ENCODE measurements at places on chromosomes 16 and 17.

- DNase-seq, result no peak
Observed at GRCh38 chr16:1308036-1308976, 1.1 kb upstream of the UBE2I start.

DNA sequence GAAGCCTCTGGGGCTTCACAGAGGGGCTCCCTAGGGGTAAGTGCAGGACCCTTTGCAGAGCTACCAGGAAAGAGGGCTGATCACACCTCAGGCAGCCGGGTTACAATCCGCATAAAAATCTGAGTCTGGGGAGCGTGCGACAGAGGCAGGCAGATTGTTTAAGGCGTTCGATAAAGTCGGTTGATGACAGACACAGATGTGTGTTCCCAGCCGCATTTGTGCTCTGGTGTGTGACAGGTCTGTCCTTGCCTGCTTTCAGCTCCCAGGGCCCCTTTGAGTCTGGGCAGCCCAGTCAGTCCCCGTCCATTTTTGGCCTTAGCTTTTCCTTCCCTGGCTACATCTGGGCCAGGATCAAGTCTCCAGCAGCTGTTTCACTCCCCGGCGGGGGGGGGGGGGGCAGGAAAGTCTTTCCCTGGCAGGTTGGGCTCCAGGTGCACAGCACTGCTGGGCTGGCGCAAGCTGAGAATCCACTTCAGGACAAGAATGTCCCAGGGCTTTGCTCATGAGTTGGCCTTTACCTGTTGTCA lies 1.3 kb upstream of the ZACN start:
- DNase-seq, result no peak

- DNase-seq, result no peak
Observed at GRCh38 chr17:46876353-46876887, 25.0 kb downstream of the WNT9B start.

- no peak for DNase-seq
Observed at GRCh38 chr17:66416207-66416940, 114.0 kb downstream of the PRKCA start.

- DNase-seq, result no peak
Observed at GRCh38 chr16:12474806-12475410, 328.8 kb downstream of the CPPED1 start.

- no peak for DNase-seq
Observed at GRCh38 chr17:57338257-57338914, 82.1 kb downstream of the MSI2 start.

DNA sequence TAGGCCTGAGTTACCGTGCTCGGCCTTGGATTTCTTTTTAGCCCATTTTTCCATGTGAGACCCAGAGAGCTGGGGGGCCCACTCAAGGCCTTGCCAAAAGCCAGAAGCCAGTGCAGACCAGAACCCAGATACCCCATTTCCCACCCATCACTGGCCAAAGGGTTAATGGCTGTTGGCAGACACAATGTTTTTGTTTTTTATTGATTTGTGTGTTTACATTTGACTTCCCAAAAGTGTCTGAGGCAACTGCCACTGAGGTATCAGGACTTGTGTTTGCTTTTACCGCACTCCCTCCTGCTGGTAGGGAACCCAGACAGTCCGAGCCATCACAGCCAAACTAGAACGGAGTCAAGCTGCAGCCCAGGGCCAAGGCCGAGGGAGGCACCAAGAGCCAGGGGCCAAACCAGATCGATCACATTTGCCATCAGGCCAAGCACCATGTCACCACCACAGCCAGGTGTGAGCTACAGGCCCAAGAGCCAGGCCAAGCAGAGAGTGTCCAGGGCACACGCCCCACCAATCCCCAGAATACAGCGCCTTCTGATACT lies 7.7 kb upstream of the TNFSF12 start:
- no peak for DNase-seq

DNA sequence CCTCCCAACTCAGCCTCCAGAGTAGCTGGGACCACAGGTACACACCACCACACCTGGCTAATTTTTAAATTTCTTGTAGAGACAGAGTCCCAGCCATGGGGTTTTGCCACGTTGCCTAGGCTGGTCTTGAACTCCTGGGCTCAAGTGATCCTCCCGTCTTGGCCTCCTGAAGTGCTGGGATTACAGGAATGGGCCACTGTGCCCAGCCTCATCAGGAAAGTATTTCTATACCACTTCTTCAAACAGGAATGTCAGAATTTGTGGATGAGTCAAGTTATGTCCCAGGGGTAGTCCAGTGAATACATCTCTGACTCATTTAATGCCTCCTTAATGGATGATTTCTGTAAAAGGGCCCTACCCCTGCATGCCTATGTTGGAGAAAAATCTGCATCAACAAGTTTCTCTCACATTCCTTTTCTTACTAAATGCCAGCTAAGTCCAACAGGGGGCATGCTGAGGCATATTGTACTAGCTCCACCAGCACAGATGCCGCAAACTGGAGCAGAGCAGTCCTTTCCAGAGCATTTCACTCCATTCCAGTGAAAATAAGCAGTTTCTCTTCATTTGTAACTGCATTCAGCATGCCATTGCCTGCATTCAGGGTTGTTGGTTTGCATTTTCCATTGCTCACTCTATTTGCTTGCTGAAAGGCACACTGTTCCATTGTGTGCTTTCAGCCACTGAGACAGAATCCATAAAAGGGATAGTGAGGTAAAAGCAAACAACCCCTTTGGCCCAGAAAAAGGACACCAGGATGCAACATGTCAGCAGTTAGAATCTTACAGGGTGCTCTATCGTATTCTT lies 5.3 kb upstream of the CAVIN1 start:
- DNase-seq, result peak; percentile 50

- no peak for DNase-seq
Observed at GRCh38 chr17:48981927-48982539, 13.6 kb upstream of the GIP start.

DNA sequence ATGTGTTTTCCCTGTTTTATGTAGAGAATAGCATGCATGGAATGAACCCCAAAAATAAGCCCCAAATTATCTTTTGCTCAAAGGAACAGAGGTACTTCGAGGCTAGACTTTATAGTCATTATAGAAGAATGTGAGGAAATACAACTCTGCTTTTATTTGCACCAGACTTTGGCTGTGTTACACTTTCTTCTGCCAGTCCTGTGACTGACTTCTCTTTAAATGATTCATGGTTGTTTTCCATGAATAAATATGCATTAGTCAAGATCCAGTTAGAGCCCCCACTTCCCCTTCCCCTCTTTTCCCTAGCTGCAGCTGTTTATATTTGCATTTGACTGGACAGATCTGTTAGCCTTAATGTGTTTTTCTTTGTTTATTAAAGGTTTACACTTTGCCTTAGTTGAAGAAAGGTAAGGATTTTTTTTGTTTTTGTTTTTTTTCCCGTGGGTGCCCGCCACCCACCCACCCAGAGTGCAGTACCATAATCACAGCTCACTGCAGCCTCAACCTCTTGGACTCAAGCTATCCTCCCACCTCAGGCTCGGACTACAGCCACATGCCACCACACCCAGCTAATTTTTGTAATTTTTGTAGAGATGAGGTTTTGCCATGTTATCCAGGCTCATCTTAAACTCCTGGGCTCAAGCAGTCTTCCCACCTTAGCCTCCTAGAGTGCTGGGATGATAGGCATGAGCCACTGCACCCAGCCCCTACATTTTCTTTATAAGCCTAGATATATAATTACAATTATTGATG lies 152.6 kb downstream of the CYB561 start:
- DNase-seq, result no peak

GRCh38 chr17:57132663-57133062 lies 47.6 kb downstream of the AKAP1 start:
- DNase-seq, result no peak

DNA sequence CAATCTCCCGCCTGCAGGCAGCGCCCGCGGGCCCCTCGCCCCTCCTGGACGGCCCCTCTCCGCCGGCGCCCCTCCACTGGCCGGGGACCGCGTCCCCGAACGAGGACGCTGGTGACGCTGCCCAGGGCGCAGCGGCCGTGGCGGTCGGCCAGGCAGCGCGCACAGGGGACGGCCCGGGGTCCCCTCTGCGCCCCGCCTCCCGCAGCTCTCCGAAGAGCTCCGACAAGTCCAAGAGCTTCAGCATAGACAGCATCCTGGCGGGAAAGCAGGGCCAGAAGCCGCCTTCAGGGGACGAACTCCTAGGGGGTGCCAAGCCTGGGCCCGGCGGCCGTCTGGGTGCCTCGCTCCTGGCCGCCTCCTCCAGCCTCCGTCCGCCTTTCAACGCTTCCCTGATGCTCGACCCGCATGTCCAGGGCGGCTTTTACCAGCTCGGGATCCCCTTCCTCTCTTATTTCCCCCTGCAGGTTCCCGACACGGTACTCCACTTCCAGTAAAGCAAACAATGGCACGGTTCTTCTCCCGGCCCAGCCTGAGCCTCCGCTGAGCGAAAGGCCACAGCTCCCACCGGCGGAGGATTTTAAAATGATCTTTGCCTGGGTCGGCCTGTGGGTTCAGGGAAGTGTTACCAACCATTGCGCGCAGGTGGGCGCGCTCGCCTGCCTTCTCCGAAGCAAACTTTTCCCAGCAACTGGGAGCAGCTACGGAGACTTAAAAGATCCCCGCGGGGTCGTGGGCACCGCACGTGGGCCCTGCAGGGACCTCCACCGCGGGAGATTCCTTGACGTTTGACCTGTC lies 1.1 kb downstream of the FOXL1 start:
- no peak for DNase-seq

GRCh38 chr16:71297341-71297634 lies 8.1 kb upstream of the CMTR2 start:
- no peak for DNase-seq

GRCh38 chr16:47612711-47613110 lies 151.6 kb downstream of the PHKB start:
- no peak for DNase-seq

- peak; percentile 89 for DNase-seq
Observed at GRCh38 chr16:17470908-17471718, at the start of gene XYLT1. TSS of gene XYLT1 (minus strand) at chr16:17470960. CDS start at chr16:17470796, 164 bp downstream.

DNA sequence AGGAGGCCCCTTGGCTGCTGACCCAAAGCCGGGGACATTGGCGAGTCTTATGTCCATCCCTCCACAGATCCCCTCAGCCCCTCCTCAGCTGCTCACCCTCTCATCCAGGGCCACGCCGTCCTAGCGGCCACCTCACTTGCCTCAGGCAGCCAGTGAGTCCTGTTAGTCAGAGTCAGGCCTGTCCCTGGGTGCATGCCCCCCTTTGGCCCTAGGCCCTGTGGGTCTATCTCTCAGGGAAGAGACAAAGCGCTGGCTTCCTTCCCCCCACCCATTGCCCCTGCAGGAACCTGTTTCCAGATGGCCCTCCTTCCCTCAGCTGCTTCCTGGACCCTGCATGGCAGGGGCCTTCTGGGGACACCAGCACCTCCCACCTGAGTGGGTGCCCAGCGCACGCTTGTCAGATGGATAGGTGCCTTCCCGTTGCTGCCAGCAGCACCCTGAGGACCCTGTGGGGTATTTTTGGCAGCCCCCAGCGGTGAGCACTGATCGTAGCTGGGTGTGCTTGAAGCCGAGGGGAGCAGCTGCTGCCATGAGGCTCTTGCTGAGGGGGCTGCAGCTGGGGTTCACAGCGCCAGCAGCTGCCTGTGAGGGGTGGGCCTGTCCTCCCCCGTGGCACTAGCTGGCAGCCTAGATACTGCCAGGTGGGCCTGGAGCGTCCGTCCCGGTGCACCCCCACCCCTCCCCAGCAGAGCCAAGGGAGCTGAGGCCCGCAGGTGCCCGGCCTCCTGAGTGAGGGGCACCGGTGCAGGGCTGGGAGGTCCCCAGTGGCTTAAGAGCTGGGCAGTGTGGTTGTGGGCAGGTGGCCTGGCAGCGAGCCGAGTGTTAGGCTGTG lies 8.4 kb downstream of the DBNDD1 start:
- no peak for DNase-seq

DNA sequence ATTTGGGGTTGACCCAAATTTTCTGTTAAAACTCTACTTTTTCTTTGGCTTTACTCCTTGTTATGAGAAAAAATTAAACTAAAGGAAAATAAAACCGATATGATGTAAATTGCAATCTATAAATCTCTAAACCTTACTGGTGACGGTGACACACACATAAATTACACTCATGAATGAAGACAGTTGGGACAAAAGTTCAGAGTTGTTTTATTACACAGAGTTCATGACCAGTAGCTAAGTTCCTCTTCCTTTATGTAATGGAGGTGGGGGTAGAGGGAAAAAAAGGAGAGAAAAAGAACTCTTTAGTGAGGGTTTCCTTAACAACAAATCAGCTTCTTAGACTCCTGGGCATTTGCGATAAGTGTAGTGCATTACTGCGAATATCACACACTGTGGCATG lies 220.7 kb downstream of the KCNJ2 start:
- no peak for DNase-seq

DNA sequence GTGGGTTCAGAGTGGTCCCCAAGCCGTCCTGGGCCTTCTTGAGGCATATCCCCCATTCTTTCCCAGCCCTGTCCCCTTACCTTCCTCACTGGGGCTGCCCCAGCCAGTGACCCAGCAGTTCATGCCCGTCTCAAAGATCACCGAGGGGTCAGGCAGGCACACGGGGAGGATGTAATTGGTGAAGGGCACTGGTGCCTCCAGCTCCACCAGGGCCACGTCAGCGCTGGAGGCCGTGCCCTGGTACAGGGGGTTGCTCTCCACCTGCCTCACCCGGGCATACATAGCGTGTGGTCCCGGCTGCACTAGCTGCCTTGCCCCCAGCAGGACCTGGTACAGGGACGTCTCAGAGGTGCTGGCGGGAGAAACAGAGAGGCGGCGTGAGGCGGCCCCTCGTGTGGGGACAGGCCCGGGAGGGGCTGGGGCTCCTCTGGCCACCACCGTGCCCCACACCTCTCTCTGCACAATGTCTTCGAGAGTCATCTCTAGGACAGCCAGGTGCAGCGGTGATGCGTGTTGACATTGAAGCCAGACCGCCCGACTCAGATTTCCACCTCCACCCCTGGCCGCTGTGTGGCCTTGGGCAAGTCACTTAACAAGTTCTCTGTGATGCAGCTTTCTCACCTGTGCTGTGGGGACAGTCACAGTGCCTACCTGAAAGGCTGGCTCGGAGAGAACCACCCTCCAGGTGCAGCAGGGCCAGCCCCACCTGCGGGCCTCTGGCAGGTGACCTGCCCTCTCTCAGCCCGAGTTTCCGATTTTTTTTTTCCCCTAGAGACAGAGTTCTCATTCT lies 5.8 kb downstream of the PRSS27 start:
- DNase-seq, result no peak

DNA sequence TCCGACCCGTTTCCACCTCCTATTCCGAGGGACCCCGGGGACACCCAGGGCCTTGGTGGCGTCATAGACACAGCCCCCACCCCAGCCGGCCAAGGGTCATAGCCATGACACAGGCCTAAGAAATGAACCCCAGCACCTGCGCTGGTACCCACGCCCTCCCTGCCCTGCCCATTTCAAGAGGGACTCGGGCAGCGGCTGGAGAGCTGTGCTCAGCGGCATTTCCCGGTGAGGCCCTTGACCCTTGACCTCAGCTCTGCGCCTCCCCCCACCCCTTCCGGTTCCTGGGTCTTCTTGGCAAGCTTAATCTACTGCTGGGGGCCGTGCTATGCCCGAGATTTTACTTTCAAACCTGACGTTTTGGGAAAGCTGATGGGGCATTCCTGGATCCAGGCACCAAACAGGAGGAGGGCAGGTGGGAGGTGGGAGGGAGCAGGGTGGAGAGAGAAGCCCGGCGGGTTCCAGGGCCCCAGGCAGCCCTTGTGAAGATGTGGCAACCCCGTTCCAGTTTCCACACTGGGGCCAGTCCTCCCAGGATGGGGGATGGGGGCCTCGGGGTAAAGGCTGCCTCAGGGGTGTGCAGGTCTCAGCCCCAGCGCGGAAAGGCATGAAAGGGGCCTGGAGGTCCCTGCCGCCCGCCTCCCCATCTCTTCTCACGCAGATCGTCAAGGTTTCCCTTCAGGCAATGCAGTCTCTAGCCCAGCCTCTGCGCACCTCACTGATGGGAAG lies at the start of gene SLC22A31:
Gene SLC22A31, minus strand, starts transcription at position 414 of the 726 bp plus-strand sequence. Its CDS starts 36 bp downstream, at position 378.
- DNase-seq, result no peak

Data from thoracic aorta (tissue), 2 donors.